ENCODE measurements at places on chromosomes 6 and 20. TPM values are rescaled to one million over a fixed set of nuclear protein-coding genes. Genes with fewer than 3 reads are reported as not detected.

Gene MEI4
- 0.38 TPM for total RNA-seq

- DNase-seq = no peak
Measured at GRCh38 chr20:17735959-17736621, 36.3 kb downstream of the BANF2 start.

GRCh38 chr6:43799551-43800297 lies 29.7 kb downstream of the VEGFA start:
- no peak for DNase-seq

- DNase-seq = no peak
Measured at GRCh38 chr6:139064981-139065665, 36.6 kb downstream of the ABRACL start.

- no peak for DNase-seq
Measured at GRCh38 chr6:113903666-113904330, 46.7 kb downstream of the MARCKS start.

GRCh38 chr6:73471686-73472290 lies 10.3 kb downstream of the MTO1 start:
- no peak for DNase-seq

Measured in H7 (cell line).